ENCODE measurements at places on chromosomes 11 and 22.

DNA sequence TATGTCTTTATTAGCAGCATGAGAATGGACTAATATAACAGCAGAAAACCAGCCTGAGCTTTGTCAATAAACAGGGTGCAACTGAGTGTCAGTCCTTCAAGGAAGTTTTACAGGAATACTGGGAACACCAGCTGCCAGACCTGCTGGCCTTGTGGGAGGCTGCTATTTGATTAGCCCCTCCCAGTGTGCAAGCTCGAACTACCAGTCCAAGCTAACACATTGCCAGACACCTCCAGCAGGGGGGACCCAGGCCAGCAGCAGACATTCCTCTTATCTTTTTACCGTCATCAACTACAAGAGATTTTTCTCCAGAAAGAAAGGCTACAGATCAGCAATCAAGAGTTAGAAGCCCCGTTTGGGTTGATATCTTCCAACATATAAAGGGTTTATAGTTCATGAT lies 942.8 kb upstream of the TENM4 start:
- no peak for DNase-seq

- DNase-seq: no peak
Observed at GRCh38 chr22:32127904-32128303, 31.2 kb downstream of the C22orf42 start.

- DNase-seq: no peak
Observed at GRCh38 chr11:134483291-134483690, 71.2 kb upstream of the B3GAT1 start.

- DNase-seq: no peak
Observed at GRCh38 chr11:9701799-9702198, 37.9 kb downstream of the SWAP70 start.

DNA sequence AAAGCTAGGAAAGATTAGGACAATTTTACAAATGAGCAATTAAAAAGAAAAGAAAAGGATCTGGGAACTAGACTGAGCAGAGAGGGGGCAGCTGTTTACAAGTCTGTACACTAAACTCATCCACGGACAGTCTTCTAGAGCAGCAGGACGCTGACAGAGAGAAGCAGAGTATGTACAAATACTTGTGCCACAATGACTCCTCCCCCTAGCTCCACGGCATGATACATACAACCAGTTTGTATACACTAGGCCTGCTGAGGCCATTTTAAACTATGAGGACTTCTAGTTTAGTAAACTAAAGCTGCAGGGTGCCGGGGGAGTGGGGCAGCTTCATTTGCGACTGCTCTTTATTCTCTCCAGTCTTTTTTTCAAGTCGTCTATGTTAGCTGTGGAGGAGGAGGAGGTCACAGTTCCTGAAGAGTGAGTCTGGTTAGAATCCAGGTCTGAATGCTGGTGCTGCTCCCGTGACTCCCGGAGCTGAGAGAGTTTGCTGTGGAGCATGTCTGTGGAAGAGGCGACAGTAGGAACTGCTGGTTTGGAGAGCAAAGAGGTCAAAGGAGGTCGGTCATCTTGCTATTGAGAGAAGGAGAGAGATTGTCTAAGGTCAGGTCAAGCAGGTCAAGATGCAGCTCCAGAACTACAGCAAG lies 24.8 kb downstream of the F2 start:
- DNase-seq: no peak

GRCh38 chr22:17106785-17107546 lies 14.2 kb downstream of the TMEM121B start:
- DNase-seq: no peak

Data from fibroblast of mammary gland (primary cell).